Activated CD4-positive, CD25-positive, alpha-beta regulatory T cell treated with anti-CD3 and anti-CD28 coated beads, Interleukin-2, amount 50 U/mL, for 16 hours (primary cell): ENCODE measurements at places on chromosomes 6 and 20.

DNA sequence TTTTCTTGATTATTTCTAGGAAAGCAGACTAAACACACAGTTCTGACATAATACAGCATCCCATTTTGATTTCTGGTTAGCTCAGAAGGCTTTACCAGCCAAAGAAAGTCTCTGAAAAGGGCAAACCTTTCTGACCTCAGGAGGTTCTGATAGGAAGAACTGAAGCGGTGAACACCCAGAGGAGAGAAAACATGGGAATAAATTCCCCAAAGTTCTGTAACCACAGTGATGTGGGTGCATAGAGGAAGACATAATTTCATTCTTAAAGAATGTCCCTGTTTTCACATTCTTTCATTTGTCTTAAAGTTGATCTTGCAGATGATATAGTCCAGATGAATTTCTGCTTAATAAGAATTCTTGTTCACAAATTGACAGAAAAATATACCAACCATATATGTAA, 60.3 kb downstream of the RSPO3 start:
- DNase-seq, result no peak

DNA sequence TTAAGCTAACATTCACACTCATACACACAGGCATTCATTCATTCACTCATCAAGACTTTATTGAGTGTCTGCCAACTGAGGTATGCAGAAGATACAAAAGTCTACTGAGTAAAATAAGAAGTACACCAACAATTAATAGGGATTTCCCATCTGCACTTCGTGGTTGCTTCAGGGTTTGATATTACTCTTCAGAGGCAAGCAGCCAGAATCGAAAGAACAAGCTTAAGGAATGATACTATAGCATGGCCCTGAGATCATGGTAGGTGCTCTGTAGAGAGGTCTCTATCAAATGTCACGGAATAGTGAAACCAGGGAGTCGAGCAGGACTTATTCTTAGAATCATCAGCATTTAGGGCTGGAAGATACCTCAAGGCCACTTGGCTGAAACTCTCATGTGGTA, 135.4 kb downstream of the NRN1 start:
- no peak for DNase-seq

GRCh38 chr20:41232973-41233926, 84.3 kb downstream of the ZHX3 start:
- no peak for DNase-seq

GRCh38 chr6:33578588-33579011, 1.5 kb downstream of the BAK1 start:
- DNase-seq, result no peak

- no peak for DNase-seq
These were observed 329.1 kb upstream of the QKI start for GRCh38 chr6:163085426-163085825.

GRCh38 chr6:111866857-111867256, 6.4 kb downstream of the FYN start:
- no peak for DNase-seq

GRCh38 chr6:148175550-148176188, 167.0 kb upstream of the SASH1 start:
- DNase-seq, result no peak

- no peak for DNase-seq
These were observed 111.5 kb upstream of the SYNDIG1 start for GRCh38 chr20:24357931-24358330.

DNA sequence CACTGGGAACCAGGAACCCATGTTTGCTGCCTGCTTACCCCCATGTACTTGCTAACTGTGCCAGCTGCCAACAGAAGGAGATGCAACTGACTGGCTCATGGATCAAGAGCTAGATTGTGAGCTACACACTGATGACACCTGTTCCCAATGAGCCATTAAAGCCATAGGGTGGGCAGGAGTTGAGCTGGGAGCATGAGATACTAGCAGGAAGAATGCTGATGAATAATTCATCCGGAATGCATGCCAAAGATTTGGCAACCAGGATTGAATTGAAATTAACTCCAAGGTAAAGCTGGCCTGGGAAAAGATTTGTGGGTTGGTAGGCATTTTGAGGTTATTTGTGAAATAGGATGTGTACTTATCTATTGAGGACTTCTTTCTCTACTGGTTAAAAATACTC, 631.1 kb downstream of the KIF16B start:
- no peak for DNase-seq

DNA sequence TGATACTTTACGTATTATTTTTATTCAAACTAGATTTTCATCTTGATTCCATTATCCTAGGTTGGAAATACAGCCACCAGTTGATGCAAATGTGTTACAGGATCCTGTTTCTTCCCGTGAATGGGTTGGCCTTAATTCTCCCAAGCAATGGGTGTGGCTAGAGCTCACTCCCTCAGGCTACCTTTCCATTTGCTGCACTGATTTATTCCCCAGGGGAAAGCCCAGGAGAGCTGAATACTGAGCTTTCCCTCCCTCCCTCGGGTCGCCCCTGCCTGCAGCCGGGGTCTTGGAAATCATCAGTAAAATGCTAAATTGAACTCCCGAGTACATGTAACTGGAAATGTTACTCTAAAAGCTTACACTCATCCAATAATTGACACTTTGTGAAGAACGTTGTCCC, 9.9 kb downstream of the SMOC2 start:
- no peak for DNase-seq

DNA sequence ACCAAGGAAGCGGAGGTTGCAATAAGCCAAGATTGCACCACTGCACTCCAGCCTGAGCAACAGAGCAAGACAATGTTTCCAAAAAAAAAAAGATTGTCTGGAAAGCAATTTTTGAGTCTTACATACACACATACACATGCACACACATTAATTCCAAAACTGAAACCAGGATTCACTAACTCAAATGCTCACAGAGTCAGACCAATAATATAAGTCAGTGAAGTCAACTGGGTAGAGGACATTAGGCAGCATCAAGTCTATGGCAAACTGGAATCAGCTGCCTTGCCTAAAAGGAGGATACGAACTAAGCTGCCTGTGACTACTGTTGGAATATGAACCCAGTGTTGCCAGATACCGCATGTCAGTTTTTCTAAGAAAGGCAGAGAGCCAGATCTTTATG, 15.7 kb downstream of the REM1 start:
- DNase-seq, result no peak

DNA sequence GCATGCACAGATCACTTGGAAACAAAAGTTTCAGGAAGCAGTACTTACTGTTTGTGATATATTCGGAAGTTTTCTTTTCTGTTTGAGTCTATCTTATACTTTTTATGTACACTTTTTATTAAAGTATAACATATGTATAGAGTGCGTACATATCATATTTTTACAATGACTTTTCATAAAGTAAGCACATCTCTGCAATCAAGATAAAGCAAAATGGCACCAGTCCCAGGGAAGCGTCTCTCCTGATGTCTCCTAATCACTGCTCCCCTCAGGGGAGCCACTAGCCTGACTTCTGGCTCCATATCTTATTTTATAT, 26.3 kb downstream of the CDS2 start:
- no peak for DNase-seq

DNA sequence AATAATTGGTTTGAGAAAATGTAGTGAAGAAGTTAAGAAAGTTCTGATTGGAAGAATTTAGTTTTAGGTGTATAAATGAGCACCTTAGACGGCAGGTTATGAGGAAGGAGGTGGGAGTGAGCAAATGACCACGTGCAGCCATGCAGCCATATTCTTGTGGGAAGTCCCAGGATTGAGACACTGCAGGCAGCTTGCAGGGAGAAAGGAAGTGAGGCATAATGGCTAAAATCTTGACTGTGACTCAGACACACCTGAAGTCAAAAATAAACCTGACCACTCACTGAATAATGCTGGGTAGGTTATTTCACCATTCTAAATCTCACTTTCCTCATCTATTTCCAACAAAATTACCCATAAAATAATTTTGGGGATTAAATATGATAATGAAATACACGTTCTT, 16.6 kb downstream of the DSE start:
- no peak for DNase-seq

DNA sequence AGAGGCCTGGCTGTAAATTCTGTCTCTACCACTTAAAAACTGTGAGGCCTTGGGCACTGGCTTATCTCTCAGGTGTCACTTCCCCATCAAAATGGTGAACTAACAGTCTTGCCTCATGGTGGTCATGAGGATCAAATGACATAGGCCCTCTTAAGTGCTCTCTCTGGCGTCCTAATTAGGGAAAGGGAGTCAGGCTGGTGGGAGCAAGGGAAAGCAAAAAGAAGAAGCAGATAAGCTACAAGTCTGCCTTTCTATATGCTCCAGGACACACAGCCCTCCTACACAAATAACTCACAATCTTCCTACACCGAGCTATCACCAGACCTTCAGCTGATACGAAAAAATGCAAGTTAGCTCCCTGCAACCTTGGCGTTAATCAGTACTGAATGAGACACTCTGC, 19.5 kb upstream of the SLC22A16 start:
- no peak for DNase-seq

- no peak for DNase-seq
These were observed 7.8 kb downstream of the MAVS start for GRCh38 chr20:3854462-3854871.

DNA sequence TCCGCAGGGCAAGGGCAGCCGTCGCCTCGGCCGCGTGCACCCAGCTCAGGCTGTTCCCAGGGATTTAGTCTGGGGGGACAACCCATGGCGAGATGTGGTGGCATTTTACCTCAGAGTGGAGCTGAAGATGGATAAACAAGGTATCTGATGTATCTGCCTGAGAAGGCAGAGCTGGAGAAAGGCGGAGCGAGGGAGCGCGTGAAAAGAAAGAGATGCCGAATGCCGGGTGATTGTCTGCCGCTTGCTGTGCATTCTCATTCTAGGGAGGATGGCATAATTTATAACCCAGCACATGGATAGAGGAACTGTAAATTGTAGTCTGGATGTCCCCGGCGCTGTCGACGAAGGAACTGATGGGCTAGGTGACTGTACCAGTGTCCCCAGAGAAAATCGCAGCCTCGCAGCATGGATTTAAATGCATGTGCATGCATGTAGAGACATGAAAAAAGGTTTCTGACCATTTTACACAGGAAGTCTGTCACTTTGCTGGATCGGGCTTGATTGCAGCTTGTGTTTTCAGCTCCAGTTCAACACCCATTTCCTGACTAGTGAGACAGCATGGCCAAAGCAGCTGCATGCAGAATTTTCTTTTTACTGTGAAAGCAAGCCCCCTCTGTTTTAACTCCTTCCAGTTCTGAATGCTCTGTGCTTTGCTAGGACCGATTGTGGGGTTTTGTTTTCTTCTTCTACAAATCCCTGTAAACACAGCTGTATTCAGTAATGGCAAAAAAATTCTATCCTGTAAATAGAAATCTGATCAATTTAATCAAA, 149.7 kb downstream of the PRL start:
- DNase-seq, result no peak

- DNase-seq, result no peak
These were observed 58.0 kb upstream of the OLIG3 start for GRCh38 chr6:137552146-137552545.

DNA sequence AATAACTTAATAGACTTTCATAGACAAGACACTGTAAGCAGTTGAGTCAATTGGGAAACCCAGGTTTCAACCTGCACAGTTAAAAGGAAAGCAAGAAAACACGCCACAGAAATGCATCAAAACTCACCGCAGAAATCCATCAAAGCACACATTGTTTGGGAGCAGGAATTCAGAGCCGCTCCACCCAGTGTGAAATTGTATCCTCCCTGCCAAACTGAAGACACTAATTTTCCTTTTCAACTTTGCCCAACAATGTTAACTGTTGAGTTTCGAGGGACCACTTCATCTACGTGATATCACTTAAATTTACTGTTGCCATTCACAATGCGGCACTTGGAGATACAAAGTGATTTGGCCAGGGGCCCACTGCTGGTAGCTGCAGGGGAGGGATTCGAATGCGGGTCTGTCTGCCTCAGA, 92.7 kb downstream of the DACT2 start:
- DNase-seq, result no peak

- no peak for DNase-seq
These were observed 19.6 kb downstream of the SLC22A2 start for GRCh38 chr6:160238761-160239751.

DNA sequence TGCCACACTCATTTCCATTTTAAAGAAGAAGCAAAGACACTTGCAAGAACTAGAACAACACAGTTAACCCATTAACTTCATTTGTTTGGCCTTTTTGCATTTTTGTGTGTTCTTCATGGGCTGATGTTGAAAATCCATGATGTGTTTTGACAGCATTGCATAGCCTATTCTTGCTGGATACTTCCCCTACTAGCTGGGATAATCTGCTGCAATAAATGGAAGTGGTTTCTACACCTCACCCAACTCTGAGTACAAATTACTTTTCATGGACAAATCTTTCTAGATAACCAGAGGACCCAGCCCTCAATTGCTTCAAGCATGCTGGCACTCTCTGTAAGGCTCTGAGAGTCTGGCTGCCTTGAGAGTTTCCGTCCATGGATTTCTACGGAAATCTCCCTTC, 26.5 kb downstream of the CST9L start:
- no peak for DNase-seq

DNA sequence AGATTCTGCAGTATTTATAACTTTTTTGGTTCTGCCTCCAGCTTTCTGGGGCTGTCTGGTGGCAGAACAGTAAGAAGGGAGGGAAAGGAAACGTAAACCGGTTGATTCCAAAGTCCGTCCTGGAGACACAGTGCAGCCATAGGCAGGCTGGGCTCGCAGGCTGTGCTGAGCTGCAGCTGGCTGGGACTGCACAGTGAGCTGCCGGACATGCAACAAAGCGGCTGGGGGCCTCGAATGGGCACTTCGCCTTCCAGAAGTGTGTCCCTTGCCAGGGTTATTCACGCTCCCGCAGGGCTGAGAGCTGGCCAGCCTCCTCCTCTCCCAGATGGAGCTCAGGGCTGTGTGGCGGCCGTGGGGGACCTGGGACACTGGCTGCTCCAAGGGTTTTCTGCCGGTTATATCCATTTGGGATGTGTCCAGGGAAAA, 78.1 kb upstream of the CD93 start:
- no peak for DNase-seq

- no peak for DNase-seq
These were observed 30.4 kb downstream of the SRC start for GRCh38 chr20:37376324-37376723.

DNA sequence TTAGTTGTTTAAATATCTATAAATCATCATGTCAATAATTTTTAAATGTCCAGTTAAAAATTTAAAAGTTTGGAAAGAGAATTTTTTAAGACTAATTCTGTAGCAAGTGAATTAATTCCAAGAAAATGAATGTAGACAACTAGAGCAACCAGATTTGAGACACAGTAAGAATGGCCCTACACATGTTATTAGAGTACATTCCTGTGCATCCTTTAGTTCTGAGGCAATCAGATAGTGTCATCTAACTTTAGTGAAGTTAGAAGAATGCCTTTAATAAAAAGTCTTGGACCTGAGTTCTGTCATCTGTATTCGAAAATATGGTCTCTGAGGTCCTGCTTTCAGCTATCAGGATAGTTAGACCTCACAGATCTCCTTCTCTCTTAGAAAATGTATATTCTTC, 63.7 kb downstream of the HIVEP2 start:
- DNase-seq, result no peak

DNA sequence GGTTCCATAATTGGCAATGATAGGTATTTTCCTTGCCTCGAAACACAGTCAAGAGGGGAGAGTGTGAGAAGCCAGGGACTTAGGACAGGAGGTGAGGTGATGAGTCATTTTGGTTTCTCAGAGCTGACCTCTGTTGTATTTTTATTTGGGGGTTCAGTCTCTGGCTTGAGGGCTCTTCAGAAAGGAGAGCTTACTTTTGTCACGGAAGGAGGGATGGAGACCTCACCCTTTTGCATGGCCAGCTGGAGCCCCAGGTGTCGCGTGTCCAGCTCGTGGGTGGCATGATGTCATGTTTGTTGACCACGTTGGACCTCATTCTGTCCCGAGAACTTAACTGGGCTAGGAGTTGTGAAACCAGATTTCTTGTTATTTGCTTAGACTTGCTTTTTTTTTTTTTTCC, 293.9 kb downstream of the QKI start:
- DNase-seq, result no peak

GRCh38 chr20:57980506-57980905, 247.9 kb downstream of the ANKRD60 start:
- no peak for DNase-seq
